GM04503 (cell line): ENCODE measurements at places on chromosomes 16 and 17.
A peak's percentile ranks its signal among the peaks of the same experiment; 100 is the strongest.

DNA sequence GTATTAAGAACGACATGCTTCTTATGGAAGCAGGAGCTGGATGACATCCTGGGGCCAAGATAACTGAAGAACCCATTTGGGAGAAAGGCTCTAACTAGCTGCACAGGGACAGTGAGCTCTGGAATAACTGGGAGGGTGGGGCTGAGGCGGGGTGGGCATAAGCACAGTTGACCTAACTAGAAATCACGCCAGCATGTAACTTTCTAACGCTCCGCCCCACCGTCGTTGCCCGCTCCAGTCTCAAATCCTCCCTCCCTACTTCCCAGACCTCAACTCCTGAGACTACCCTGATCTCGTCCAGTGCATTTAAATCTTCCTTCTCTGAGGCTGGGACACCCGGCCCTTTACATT is 436 bp downstream of the PHB1 start:
- no peak for DNase-seq

- no peak for DNase-seq
Observed at GRCh38 chr17:17051380-17051779, 9.1 kb downstream of the MPRIP start.

- no peak for DNase-seq
Observed at GRCh38 chr17:65290616-65291015, 153.4 kb downstream of the RGS9 start.

DNA sequence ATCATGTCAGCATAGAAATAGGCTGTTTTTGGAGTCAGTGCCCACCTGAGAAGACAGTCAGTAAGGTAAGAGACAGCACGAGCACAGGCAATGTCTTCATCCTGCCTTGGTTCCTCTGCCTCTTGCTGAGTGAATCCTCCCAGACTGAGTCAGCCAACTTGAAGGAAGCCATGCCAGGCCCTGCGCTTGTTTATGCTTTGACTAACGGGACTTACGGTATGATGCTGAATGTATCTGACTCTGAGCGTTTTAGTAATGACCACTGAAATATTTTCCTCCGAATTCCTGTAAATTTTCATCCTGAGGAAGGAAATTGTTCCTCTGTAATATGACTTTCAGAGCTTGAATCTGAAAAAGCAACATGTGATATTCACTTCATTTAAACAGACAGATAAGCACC is 18.0 kb downstream of the C17orf67 start:
- no peak for DNase-seq

GRCh38 chr17:46836500-46836899 is 14.9 kb upstream of the WNT9B start:
- DNase-seq: no peak

- DNase-seq: no peak
Observed at GRCh38 chr17:17254036-17254435, 17.1 kb upstream of the FLCN start.

DNA sequence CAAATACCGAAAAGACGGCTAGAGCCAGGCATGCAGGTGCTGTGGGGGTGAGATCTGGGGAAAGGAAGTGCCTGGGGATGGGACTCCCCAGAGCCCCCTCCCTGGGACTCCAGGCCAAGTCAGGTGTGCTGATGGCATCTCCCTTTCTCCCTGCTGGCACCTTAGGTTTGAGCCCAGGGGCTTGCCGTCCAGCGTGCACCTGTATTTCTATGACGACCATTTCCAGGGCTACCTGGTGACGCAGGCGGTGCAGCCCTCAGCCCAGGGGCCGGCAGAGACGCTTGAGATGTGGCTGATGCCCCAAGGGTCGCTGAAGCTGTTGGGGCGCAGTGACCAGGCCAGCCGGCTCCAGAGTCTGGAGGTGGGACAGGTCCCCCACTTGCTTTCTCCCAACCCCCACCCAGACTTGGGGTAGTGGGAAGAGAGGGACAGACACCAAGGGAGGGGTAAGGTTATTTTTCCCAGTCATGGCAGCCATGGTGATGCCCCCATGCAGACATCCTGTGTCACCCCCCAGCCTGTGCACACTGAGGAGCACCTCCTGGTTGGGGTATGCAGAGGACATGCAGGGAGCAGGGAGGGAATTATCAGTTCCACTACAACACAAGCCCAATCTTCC is 11.1 kb downstream of the XYLT2 start:
- no peak for DNase-seq

- DNase-seq: no peak
Observed at GRCh38 chr17:41810659-41811548, 845 bp downstream of the P3H4 start.

DNA sequence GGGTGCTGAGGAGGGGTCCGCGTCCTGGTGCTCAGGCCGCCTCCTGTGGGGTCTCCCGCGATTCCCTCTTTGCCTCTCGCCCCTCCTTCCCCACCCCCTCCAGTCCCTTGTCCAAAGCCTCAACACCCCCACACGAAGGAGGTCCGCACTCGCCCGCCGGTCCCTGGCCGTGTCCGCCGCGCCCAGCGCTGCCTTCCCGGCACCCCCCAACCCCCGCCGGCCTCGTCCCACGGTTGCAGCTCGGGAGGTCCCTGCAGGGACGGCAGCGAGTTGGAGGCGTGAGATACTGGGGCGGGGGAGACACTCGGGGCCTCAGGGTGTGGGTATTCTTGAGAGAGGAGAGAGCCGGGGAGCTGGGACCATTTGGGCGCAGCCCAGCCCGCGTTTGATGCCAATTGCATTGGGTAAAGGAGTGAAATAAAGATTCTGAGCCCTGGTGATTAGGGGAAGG is 468 bp downstream of the FLYWCH2 start:
- no peak for DNase-seq

DNA sequence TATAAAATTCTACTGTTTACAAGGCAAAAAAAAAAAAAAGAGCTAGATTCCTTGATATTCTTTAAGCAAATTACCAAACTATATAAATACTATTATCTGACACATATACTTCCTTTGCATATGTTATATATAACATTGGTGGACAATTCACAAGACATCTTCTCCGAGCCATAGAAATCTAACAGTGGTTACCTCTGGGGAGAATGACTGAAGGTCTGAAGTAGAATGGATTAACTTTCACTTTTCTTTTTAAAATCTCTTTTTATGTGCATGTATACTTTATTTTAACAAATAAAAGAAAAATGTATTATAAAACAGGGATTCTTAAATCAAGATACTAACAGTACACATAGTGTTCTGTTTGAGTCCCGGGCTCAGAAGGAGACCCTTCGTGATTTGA is 131.0 kb downstream of the MRTFB start:
- DNase-seq: no peak

GRCh38 chr16:17301593-17302135 is 169.1 kb downstream of the XYLT1 start:
- DNase-seq: no peak

- no peak for DNase-seq
Observed at GRCh38 chr17:49951362-49952082, 17.5 kb upstream of the DLX4 start.

DNA sequence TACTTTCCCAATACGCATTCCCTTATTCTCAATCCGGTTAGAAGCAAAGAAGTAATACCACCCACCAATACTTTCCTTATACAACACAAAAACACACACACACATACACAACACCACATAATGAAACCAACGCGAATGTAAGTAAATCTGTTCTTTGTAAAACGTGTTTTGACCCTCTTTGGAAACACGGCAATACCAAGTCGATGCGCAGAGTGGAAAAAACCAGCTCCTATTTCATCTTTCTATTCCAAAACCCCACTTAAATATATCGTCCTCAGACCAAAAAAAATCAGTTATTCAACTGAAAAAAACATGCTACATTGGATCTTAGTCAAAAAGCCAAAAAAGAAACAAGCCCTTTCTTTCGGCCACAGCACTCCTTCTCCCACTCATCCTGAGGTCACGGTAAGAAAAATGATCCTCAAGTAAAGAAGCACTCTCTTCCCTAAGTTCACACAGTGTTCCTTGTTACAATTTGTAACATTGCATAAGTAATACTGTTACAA is 31.0 kb upstream of the ARL4D start:
- peak; percentile 62 for DNase-seq

GRCh38 chr17:41967141-41967920 is 736 bp downstream of the CNP start:
- DNase-seq: no peak

DNA sequence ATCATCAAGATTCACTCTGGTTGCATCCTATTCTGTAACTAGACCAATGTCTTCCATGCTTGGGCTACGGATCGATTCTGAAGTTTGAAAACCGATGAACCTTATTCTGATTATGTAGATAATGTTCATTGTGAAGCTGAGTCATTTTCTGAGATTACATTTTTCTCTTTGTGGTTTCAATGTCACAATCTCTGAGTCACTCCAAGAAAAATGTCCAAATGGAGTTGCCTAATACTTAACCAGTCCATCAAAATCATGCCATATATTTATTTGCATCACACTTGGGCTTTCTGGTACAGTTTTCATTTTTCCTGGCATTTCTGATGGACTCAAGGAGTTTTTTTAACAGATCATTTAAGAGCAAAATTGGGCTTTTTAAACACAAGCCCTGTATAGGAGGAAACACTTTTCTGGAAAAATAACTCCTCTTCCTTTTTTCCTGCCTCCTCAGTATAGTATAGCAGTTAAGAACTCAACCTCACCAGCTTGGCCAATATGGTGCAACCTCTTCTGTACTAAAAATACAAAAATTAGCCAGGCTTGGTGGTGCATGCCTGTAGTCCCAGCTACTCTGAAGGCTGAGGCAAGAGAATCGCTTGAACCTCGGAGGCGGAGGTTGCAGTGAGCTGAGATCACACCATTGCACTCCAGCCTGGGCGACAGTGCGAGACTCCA is 17.5 kb downstream of the CACNG3 start:
- DNase-seq: peak; percentile 1

GRCh38 chr17:75182319-75182568 is 515 bp downstream of the SUMO2 start:
- no peak for DNase-seq

GRCh38 chr16:56662357-56663354 is 4.9 kb downstream of the MT1F start:
- DNase-seq: no peak

DNA sequence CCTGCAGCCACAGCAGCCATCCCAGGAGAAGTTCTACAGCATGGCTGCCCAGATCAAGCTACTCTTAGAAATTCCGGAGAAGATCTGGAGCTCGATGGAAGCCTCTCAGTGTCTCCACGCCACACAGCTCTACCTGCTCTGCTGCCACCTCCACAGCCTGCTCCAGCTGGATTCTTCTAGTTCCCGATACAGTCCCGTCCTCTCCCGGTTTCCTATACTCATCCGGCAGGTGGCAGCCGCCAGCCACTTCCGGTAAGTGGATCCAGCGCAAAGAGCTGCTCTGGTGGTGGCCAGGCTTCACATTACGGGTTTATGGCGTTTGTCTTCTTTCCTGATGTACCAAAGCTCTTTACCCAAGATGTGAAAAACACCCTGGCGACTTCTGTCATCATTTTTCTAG is 3.6 kb downstream of the COG1 start:
- no peak for DNase-seq

- DNase-seq: peak; percentile 64
Observed at GRCh38 chr16:69171325-69172084, 15.5 kb upstream of the SNTB2 start.

DNA sequence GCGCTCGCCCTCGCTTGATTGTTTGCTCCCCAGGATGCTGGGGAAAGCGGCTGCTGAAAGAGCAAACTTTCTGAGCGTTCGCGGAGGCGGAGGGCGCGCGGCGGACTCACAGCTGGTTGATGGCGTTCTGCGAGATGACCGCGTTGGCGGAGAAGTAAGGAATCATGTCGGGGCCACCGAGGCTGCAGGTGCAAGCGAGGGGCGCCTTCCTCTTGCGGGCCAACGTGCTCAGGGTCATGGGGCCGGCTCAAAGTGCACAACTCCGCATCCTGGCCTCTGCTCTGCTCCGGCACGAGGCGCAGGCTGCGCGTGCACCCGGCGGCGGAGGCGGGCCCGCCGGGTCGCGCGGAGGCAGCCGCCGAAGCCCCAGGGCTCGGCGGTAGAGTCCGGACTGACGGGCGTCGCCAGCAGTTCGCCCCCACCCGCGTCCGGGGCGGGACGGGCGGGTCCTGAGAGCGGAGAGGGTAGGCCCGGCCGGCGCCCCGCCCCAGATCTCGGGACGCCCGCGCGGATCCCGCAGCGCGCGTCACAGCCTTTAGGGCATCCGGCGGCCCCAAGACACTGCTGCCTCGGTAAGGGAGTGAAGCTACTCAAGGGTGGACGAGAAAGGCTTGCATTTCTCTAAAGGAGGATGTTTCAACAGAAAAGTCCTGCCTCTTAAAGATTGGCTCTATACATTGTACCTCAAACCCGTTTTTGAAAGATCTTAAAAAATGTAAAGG is 138.5 kb upstream of the CORO6 start:
- no peak for DNase-seq

DNA sequence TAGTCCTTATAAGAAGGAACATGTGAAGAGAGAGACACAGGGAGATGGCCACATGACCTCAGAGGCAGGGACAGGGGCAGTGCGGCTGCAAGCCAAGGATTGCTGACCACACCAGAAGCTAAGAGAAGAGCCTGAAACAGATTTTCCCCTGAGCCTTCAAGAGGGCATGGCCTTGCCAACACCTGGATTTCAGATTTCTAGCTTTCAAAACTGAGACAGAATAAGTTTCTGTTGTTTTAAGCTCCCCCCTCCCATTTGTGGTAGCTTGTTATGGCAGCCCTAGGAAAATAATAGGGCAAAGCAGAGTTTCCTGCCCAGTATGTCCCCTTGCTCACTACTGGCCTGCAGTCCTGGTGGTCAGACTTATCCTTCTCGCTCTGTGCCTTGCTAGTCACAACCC is 204.5 kb downstream of the CCDC182 start:
- no peak for DNase-seq

- DNase-seq: no peak
Observed at GRCh38 chr17:19538095-19539039, 4.7 kb downstream of the SLC47A1 start.

- DNase-seq: no peak
Observed at GRCh38 chr16:56576585-56577299, 11.9 kb downstream of the MT4 start.

GRCh38 chr17:38464251-38464722 is 36.0 kb downstream of the ARHGAP23 start:
- peak; percentile 51 for DNase-seq

DNA sequence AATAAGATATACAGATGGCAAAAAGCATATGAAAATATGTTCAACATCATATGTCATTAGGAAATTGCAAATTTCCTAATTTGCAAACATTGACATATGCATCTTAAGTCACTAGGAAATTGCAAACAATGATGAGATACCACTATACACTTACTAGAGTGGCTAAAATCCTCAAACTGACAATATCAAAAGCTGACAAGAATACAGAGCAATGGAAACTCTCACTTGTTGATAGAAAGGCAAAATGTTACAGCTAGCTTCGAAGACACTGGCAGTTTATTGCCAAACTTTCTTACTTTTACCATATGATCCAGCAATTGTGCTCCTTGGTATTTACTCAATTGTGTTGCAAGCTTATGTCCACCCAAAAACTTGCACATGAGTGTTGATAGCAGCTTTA is 5.0 kb upstream of the IL4R start:
- DNase-seq: no peak

DNA sequence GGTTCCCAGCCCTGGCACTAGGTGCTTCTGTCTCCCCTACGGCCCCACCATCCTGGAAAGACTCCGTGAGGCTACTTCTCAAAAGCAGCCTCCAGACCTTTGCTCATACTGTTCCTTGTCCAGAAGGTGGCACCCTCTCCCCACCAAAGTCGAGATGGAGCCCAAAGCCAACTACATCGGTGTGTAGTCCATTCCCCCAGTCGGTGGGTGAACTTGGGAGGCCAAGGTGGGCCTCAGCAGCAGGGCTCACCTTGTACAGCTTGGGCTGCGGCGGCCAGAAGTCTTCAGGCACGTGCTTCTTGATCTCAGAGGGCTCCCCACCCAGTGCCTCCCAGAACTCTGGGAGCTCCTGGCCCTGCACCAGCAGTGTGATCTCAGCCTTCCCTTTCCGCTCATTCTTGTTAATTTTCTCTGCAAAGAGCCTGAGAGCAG is 10.2 kb downstream of the FLII start:
- DNase-seq: no peak
